Activated T-helper 1 cell treated with Interleukin-2 at 50 U/mL for 16 hours (primary cell): ENCODE measurements at places on chromosomes 12 and 14.

GRCh38 chr12:13950502-13950901 lies 30.9 kb downstream of the GRIN2B start:
- no peak for DNase-seq

DNA sequence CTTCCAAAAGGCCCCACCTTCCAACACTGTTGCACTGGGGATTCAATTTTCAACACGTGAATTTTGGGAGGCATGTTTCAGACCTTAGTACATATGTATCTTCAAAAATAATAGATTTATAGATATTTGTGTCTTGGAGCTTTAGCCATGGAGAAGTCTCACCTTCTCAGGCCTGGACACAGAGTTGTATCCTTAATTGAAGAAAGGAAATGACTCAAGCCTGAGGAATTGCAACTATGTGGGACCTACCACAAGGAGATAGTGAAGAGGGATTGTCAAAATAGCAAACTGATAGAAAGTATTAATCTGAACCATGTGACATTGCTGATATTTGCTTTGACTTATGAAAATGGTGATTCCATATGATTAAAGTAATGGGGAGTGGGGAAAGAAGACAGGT lies 89.8 kb downstream of the ACSS3 start:
- DNase-seq, result no peak

DNA sequence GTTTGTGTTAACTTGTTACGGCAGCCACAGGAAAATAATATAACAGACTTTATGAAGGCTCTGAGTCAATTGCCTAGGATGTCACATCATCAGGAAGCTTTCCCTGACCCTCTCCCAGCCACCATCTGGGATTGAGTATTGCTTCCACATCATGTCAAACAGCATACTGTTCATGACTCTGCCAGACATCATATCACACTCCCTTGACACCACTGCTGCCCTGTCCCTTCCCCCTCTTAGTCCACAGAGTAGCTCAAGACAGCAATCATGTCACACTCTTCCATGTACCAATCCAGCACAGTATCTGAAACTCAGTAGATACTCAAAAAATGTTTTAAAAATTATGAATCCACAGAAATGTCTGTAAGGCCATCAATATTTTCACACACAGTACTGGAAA lies 168.0 kb downstream of the PIK3C2G start:
- DNase-seq, result no peak

- no peak for DNase-seq
These were observed 206.0 kb downstream of the ADGRD1 start for GRCh38 chr12:131159660-131160059.

GRCh38 chr12:96861656-96862055 lies 45.4 kb upstream of the NEDD1 start:
- no peak for DNase-seq

- DNase-seq, result no peak
These were observed 122.4 kb downstream of the GPR135 start for GRCh38 chr14:59342516-59343484.

DNA sequence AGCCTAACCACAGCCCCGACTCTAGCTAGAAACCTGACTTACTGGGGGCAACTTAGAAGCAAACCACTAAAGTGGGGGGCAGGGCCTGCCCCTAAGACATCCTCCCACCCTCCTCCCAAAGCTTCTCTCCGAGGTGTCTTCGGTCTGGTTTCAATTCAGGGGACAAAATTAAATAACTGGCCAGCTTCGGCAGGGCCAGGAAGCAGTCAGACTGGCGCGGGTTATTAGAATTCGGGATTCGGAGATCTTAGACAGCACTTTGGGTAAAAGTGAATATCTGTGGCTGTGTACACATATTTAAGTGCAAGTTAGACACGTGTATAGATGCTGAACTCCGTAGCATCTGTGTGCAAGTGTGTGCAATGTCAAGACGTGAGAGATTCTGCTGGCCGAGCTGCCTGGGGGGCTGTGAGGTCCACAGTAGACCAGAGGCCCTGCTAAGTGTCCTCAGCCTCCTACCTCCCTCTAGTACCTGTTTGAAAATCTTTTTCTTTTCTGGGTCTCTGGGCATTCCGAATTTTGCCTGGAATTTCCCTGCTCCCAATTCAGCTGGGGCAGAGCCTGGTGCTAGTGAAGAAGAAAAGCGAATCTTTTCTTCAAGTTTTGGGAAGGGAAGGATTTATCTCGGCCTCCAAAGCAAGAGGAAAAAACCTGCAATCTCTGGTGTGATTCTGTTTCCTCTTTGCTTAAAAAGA lies 4.0 kb upstream of the HOXC10 start:
- DNase-seq, result no peak

GRCh38 chr12:5083955-5084849 lies 40.5 kb downstream of the KCNA5 start:
- DNase-seq, result no peak

- DNase-seq, result no peak
These were observed 111.1 kb downstream of the SMOC1 start for GRCh38 chr14:69990323-69990722.

- DNase-seq, result no peak
These were observed 51.4 kb downstream of the MRPL42 start for GRCh38 chr12:93518725-93519124.

DNA sequence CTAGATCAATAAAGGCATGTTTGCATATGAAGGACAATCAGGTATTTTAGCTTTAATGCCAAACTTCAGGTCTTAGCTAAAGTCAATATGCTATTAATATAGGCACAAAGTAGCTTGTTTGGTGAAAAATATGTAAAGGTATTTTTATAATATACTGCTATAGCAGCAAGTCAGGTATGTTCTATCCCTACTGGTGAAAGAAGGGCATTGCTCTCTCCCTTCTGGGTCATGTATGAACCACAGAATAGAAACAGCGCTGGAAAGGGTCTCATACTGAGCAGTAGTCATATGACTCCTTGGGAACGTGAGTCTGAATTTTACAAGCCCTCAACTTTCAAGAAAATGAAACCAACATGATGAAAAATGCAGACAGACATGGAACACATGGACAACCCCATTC lies 314.6 kb downstream of the GRIN2B start:
- no peak for DNase-seq

DNA sequence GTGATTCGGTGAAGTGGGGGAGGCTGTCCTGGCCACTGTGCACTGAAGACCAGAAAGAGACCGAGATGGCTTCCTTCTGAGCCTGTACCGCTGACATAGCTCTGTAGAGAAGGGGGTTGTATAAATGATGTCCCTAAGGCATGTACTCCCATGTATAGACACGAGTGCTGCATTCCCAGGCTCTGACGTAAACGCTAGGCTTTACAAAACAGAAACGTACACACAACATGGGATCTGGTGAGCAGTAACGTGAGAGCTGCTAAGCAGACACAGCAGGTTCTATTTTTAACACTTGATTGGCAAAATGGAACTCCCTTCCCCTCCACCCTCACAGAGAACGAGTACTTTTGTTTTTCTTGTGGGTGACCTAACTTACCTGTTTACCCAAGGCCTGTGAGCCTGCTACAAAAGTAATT lies 35.9 kb downstream of the ACADS start:
- DNase-seq, result no peak

GRCh38 chr14:69270795-69271708 lies 11.1 kb downstream of the GALNT16 start:
- no peak for DNase-seq

DNA sequence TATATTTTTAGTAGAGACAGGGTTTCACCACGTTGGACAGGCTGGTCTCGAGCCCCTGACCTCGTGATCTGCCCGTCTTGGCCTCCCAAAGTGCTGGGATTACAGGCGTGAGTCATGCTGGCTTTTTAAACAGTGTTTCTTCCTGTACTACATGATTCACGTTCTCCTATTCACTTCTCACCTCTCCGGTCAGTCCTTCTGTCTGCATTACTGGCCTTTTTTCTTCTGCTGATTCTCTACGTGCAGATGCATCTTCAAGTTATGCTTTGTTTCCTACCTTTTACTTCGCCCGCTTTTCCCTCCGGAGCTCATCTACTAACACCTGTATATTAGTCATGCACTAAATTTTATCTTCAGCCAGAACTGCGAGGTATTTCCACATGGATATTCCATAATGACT lies 296.2 kb upstream of the FLRT2 start:
- DNase-seq, result no peak

DNA sequence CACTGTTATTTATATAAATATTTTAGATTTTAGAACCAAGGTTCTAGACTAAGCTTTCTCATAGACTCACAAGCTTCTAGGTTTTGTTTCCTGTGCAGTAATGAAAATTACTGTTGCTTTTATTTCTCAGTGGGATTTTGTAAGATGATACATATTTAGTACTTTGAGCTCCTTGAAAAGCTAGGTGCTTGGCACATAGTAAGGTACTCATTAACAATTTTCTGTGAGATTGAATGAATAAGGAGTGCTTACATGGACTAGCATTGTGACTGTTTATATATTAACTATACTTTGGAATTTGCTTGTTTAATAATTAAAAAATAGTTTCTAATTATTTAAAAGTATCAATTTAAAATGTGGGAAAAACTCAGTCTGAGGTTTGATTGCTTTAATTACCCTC lies 85.7 kb downstream of the MIA2 start:
- no peak for DNase-seq

- DNase-seq, result no peak
These were observed 932.6 kb downstream of the GALC start for GRCh38 chr14:87060405-87060804.

DNA sequence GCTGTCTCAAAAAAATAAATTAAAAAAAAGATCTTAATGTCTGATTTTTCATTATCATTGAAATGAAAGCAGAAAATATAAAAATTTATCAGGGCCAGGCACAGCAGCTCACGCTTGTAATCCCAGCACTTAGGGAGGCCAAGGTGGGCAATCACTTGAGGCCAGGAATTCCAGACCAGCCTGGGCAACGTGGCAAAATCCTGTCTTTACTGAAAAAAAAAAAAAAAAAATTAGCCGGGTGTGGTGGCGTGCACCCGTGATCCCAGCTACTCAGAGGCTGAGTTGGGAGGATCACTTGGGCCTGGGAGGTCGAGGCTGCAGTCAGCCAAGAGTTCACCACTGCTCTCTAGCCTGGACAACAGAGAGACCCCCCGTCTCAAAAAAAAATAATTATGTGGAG lies 37.6 kb upstream of the CLIP1 start:
- DNase-seq, result no peak

DNA sequence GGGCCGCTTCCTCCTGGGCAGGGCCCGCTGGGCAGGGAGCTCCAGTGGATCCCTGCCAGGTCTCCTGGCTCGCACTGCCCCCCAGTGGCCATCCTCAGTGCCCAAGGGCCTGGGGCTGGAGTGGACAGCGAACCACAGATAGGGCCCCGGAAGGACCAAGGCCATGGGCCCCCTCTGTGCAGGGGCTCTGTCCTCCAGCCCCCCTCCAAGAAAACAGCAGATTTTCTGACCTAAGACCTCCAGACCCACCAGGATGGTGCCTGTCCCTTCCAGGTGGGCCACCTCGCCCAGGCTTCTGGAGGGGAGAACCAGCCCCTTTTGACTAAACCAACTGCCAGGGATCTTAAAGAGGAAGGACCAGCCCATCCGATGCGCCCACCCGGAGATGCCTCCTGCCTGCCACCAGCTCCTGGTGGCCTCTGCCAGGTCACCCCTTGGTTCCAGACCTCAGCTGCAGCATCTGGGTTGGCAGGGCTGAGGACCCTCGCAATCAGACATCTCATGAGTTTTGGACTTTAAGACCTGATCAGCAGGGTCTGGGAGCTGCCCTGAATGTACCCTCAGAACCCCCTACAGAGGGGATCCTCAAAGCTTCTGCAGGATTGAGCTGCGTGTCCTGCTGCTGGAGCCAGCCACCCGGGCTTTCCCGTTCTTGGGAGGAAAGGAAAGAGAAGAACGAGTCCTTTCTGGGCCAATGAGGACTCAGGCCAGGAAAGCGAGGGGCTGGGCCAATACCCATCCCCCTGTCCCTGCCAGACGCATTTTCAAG lies 325.8 kb upstream of the DIO3 start:
- no peak for DNase-seq

DNA sequence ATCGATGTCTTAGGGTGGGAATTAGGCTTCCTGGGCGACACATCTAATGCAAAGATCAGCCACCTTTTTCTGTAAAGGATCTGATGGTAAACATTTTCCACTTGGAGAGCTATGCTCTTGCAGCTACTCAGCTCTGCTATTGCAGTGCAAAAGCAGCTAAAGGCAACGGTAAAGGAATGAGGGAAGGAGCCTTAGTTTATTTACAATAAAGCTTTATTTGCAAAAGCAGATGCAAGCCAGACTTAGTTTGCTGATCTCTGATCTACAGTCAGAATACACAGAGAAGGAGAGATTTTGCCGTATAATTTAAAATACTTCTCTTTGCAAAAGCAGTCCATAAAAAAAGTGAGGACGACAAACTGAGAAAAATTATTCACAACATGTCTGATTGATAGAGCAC lies 3.2 kb downstream of the TCL1B start:
- no peak for DNase-seq

DNA sequence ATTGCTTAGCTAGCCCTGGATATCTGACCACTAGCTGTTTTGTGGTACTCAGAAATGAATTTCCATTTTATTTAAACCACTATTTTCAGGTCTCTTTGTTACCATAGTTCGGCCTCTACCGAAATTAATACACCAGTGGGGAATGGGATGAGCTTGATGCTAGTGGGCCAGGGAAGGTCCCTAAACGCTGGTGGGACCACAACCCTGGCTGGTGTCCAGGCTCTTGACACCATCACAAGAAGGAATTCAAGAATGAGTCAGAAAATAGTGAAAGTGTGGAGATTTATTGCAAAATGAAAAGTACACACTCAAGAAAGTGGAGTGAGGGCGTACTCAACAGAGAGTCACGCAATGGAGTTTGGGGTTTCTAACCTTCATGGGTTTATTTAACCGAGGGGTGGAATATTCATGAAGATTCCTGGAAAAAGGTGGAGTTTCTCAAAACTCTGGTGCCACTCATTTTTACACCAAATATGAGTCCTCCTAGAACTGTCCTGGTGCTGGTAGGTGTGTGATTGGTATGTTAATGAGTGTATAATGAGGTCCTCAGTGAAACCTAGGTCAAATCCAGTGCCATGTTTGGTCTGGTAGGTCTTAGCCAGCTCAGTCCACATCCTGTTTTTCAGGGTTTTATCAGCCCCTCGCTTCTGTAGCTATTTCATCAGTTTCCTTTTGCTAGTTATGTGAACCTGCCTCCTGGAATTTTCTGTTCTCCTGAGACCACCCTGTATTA lies 38.9 kb upstream of the LRP6 start:
- DNase-seq, result no peak

GRCh38 chr12:30438601-30439041 lies 257.0 kb downstream of the IPO8 start:
- no peak for DNase-seq

- no peak for DNase-seq
These were observed 31.2 kb upstream of the ADGRD1 start for GRCh38 chr12:130922511-130922953.

- DNase-seq, result no peak
These were observed 834.9 kb downstream of the SLC6A15 start for GRCh38 chr12:84077679-84078078.

- peak; percentile 32 for DNase-seq
These were observed at the start of gene CCDC85C for GRCh38 chr14:99603471-99604277. TSS of gene CCDC85C (minus strand) at chr14:99604207. CDS start at chr14:99603959, 248 bp downstream.

DNA sequence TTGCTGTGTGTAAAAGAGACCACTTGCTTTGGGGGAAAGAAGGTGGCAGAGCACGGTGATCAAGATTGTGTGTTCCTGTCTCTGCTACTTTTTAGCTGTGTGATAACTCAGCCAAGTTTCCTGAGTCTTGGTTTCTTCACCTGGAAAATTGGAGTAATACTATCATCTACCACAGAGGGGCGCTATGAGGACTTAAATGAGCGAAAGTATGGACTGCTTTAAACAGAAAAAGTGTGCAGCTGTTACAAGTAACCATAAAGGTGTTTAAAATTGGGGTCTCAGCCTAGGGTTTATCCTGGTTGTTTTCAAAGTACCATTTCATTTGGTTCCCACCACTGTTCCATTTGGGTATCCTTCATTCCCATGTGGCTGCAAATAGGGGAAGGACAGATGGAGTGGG lies 65.9 kb upstream of the WSCD2 start:
- DNase-seq, result no peak

GRCh38 chr12:101876861-101877805 lies at the start of gene DRAM1:
TSS of gene DRAM1 (plus strand) at chr12:101877580. CDS start at chr12:101877790, 210 bp downstream.
- peak; percentile 45 for DNase-seq
